Purkinje cell (primary cell): ENCODE measurements at places on chromosomes 16 and 17. TPM values are rescaled to one million over a fixed set of nuclear protein-coding genes. Genes with fewer than 3 reads are reported as not detected.

Gene HEATR9
- polyA plus RNA-seq = not detected in 2 replicates

Gene NFATC2IP
- 5.0 and 6.6 TPM in 2 replicates for polyA plus RNA-seq

Gene PLXDC1
- 163 and 207 TPM in 2 replicates for polyA plus RNA-seq

Gene KRTAP9-4
- not detected in 2 replicates for polyA plus RNA-seq

Gene CKLF
- polyA plus RNA-seq = 92.4 and 93.7 TPM in 2 replicates

Gene CBX2
- polyA plus RNA-seq = not detected in 2 replicates

Gene C16orf82
- polyA plus RNA-seq = not detected in 2 replicates

Gene TMEM238L
- not detected in 2 replicates for polyA plus RNA-seq

Gene TERB1
- polyA plus RNA-seq = 0.34 TPM in 1 of 2 replicates, not detected in the other

Gene DPEP3
- not detected in 2 replicates for polyA plus RNA-seq

Gene PPM1D
- polyA plus RNA-seq = 5.2 and 6.2 TPM in 2 replicates

Gene MT4
- polyA plus RNA-seq = not detected in 2 replicates

Gene OR1F1
- polyA plus RNA-seq = 0.27 TPM in 1 of 2 replicates, not detected in the other

Gene TRAP1
- 43.5 and 58.0 TPM in 2 replicates for polyA plus RNA-seq

Gene TMEM92
- not detected in 2 replicates for polyA plus RNA-seq

Gene ZNF597
- 1.2 and 3.0 TPM in 2 replicates for polyA plus RNA-seq

Gene KRTAP9-2
- not detected in 2 replicates for polyA plus RNA-seq

Gene NHLRC4
- not detected in 2 replicates for polyA plus RNA-seq

Gene CXCL16
- 0.25 and 1.1 TPM in 2 replicates for polyA plus RNA-seq

Gene OR1A1
- polyA plus RNA-seq = 0.08 TPM in 1 of 2 replicates, not detected in the other
